ENCODE measurements at places on chromosomes 7 and 10. TPM values are rescaled to one million over a fixed set of nuclear protein-coding genes. Genes with fewer than 3 reads are reported as not detected.

DNA sequence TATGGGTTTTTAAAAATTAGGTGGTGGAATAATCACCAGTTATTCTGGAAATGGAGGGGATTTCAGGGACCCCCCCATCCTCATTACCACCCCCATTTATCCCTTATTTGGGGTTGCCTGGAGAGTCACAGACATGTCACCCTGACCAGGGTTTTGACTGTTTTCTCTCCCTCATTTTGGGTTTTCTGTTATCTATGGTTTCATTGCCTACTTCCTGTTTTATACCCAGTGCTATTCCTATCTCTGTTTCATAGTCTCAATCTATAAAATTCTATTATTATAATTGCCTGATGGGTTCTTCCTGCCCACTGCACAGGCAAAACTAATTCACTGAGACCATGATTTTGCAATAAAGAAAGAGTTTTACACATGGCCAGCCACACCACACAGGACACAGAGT, 15.9 kb upstream of the FAM221A start:
- H3K27ac ChIP-seq: no peak overlapping the region
- H3K4me1 ChIP-seq: no peaks in the 10 kb centered on the region
- DNase-seq: no peak

DNA sequence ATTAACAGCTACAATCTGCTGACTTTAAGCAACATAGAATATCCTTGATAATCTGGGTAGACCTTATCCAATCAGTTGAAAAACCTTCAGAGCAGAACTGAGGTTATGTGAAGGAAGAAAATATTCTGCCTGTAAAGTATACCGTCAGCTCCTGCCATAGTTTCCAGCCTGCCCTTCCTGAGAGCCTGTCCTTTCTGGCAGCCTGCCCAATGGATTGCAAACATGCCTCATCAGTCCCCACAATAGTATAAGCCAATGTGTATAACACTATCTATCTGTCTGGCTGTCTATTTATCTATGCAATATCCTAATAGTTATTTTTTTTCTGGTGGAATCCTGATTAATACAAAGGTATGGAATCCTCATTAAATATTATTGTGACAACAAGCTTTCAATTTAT, 489.2 kb upstream of the KCND2 start:
- H3K36me3 ChIP-seq: no peaks in the 10 kb centered on the region
- H3K27ac ChIP-seq: no peak overlapping the region
- DNase-seq: no peak
- no peak overlapping the region for H3K4me3 ChIP-seq

GRCh38 chr7:84060000-84060399, 134.6 kb downstream of the SEMA3A start:
- no peaks in the 10 kb centered on the region for H3K27me3 ChIP-seq
- no peaks in the 10 kb centered on the region for H3K36me3 ChIP-seq
- H3K27ac ChIP-seq: no peak overlapping the region
- H3K4me3 ChIP-seq: no peak overlapping the region
- no peaks in the 10 kb centered on the region for H3K4me1 ChIP-seq

GRCh38 chr7:95026421-95027072, 119.2 kb downstream of the PPP1R9A start:
- DNase-seq: no peak
- H3K4me1 ChIP-seq: no peaks in the 10 kb centered on the region
- H3K27ac ChIP-seq: no peak overlapping the region
- H3K4me3 ChIP-seq: no peak overlapping the region

DNA sequence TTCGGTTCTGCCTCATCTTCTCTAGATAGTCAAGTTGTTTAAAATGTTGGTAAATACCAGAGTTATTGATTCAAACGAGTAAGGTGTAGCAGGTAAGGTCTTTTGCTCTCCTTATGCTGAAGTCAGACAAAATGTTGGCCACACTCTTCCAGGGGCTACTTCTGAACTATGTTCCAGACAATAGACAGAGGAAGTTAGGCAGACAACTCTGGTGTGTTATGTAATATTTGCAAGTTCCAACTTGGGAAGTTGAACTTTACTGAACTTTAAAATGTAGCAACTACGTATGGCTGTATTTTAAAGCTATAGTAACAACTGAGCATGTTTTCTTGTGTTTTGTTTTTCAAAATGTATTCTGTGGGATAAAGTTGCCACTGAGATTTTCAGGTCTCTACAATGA, 125.7 kb upstream of the NEBL start:
- no peak for DNase-seq
- no peak overlapping the region for H3K27ac ChIP-seq
- H3K36me3 ChIP-seq: no peaks in the 10 kb centered on the region
- H3K27me3 ChIP-seq: no peaks in the 10 kb centered on the region

DNA sequence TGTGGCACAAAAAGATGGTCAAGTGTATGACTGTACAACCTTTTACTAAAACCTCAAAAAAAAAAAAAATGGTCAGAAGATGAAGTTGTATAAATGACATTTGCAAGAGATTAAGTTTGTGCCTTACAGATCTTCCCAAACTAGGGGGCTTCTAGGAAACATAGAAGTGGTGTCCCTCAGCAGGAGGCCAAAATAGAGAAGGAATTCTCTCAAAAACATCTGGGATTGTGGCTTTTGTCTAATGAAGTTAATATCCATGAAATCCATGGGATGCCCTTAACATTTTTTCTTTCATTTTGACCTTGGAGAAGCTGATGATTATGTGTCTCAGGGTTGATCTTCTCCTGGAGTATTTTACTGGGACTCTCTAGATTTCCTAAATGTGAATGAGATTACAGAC, 62.2 kb downstream of the CASD1 start:
- H3K27me3 ChIP-seq: no peaks in the 10 kb centered on the region
- DNase-seq: no peak
- H3K4me3 ChIP-seq: no peak overlapping the region
- H3K27ac ChIP-seq: no peak overlapping the region
- no peaks in the 10 kb centered on the region for H3K36me3 ChIP-seq

DNA sequence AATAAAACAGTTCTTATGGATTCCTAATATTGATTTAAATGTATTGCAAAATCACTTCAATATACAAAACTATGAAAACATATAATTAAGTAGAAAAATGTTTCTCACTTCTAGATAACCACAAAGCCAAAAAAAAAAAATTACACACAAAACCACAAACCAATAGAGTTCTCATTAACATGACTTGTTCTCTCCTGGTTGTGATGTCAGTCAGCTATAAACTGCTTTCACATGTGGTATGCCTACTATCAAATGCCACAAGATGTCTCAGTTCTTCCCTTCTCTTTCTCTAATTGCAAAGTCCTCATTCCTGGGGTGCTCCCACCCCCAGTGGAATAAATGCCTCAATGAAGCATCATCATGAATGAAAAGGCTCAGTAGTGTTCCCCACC, 16.6 kb downstream of the GNAI1 start:
- no peak for DNase-seq
- no peak overlapping the region for H3K27ac ChIP-seq
- no peak overlapping the region for H3K4me3 ChIP-seq
- H3K4me1 ChIP-seq: no peaks in the 10 kb centered on the region

DNA sequence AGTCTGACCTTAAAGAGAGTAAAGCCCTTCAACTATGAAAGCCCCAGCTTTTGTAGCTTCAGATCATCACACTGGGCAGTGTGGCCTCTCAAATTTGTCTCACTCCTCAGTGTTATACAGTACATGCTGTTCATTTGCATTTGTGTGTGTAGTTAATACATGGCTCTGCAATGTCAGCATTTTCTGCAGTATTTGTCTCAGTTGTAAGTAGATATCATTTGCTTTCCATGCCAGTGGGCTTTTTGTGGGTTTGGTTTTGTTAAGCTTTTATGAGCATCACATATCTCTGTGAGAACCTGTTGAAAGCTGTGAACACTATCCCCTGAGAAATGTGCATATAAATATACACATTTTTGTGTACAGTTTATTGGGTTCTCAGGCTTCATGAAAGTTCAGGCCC, 57.0 kb downstream of the ZNF277 start:
- no peak overlapping the region for H3K4me3 ChIP-seq
- H3K27me3 ChIP-seq: no peaks in the 10 kb centered on the region
- H3K36me3 ChIP-seq: no peaks in the 10 kb centered on the region
- no peak overlapping the region for H3K27ac ChIP-seq

The FBXL13 gene
- total RNA-seq: 0.62 TPM
